ENCODE measurements at places on chromosomes 4 and X. TPM values are rescaled to one million over a fixed set of nuclear protein-coding genes. Genes with fewer than 3 reads are reported as not detected.

Gene SOWAHB
- 8.3 TPM for total RNA-seq

Gene STATH
- total RNA-seq: not detected

Gene RHOXF2B
- total RNA-seq: not detected

Gene GLOD5
- total RNA-seq: not detected

Gene TNMD
- total RNA-seq: not detected

Gene WNK3
- 4.3 TPM for total RNA-seq

Gene NR0B1
- not detected for total RNA-seq

Gene RAB9B
- 0.80 TPM for total RNA-seq

Gene ESX1
- total RNA-seq: under 0.01 TPM

Gene CDKN2AIP
- total RNA-seq: 14.3 TPM

Gene SSX1
- total RNA-seq: not detected

Gene SPANXN3
- total RNA-seq: not detected

Gene SLITRK4
- not detected for total RNA-seq

Gene GIMD1
- total RNA-seq: not detected

Gene NDST3
- not detected for total RNA-seq

Gene CYTL1
- total RNA-seq: not detected

Gene SLC39A8
- 6.4 TPM for total RNA-seq

Gene FAM13A
- 7.8 TPM for total RNA-seq

Gene FREM3
- total RNA-seq: not detected

Gene RASSF6
- total RNA-seq: 35.3 TPM

Gene LPAR4
- not detected for total RNA-seq

Gene PDK3
- 2.7 TPM for total RNA-seq

Gene MCF2
- 0.09 TPM for total RNA-seq

Gene ZNF711
- total RNA-seq: 0.87 TPM

Gene APBB2
- total RNA-seq: 94.2 TPM

Gene ATOH1
- total RNA-seq: not detected

Gene GRID2
- total RNA-seq: not detected

Gene SSX4
- not detected for total RNA-seq

Gene IGBP1
- 28.8 TPM for total RNA-seq

Gene SORBS2
- 8.5 TPM for total RNA-seq

Gene DGAT2L6
- not detected for total RNA-seq

Gene DUSP9
- total RNA-seq: 0.16 TPM

Gene DCAF12L1
- not detected for total RNA-seq

Gene CYLC1
- not detected for total RNA-seq

Gene FAM47E
- 1.5 TPM for total RNA-seq

Gene UGT2B11
- total RNA-seq: not detected

Gene CT45A10
- not detected for total RNA-seq

Gene RASL11B
- 1.1 TPM for total RNA-seq

Gene IL9R
- total RNA-seq: 0.17 TPM
